ENCODE measurements at places on chromosomes 16 and 17. TPM values are rescaled to one million over a fixed set of nuclear protein-coding genes. Genes with fewer than 3 reads are reported as not detected.

Gene NXPH3
- 131 TPM for total RNA-seq

Gene PLCG2
- total RNA-seq = 30.9 TPM

Gene PRAC1
- total RNA-seq = not detected

Gene CHST5
- total RNA-seq = 0.56 TPM

Gene CAMKK1
- total RNA-seq = 4.7 TPM

Gene TTC19
- 57.6 TPM for total RNA-seq

Gene UNC45B
- not detected for total RNA-seq

Gene ATP6V0A1
- 95.6 TPM for total RNA-seq

Gene KRTAP1-5
- total RNA-seq = not detected

Gene HSD17B2
- total RNA-seq = not detected

Gene RNF43
- total RNA-seq = 0.49 TPM

Gene SPN
- total RNA-seq = 1.1 TPM

Gene TMEM11
- total RNA-seq = 18.7 TPM

Gene SRR
- 10.5 TPM for total RNA-seq

Gene WDR81
- total RNA-seq = 32.7 TPM

Gene PEMT
- 15.7 TPM for total RNA-seq

Gene BCL6B
- 5.7 TPM for total RNA-seq

Measured in thoracic aorta (tissue), 2 donors.